Fibroblast of the aortic adventitia (primary cell): ENCODE measurements at places on chromosomes 12 and 14.

- peak; percentile 70 for DNase-seq
Measured at GRCh38 chr14:71588028-71588427, 344.2 kb upstream of the RGS6 start.

GRCh38 chr14:71552809-71553208 is 379.4 kb upstream of the RGS6 start:
- DNase-seq = no peak

- no peak for DNase-seq
Measured at GRCh38 chr14:83707056-83707455, 1822.9 kb upstream of the FLRT2 start.

- no peak for DNase-seq
Measured at GRCh38 chr12:56873382-56873781, 60.8 kb downstream of the SDR9C7 start.
